ENCODE measurements at places on chromosomes 7 and 10. TPM values are rescaled to one million over a fixed set of nuclear protein-coding genes. Genes with fewer than 3 reads are reported as not detected.

DNA sequence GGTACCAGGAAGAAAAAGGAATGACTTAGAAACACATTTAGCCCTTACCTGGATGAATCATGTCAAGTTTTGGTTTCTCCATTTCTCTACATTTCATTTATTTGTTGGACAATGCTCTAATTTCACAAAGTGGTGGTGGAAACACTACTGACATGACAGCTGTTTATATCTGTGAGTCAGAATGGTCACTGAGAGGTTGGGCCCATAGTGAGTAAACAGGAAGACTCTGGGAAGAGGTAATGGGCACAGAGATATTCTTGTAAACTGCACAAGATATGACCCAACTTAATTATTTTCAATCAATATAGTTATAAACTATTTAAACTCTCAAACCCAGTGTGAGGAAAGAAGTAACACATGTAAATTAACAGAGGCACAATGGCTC is 176.3 kb upstream of the MEOX2 start:
- DNase-seq: no peak

GRCh38 chr7:149237502-149237901 is 1.9 kb upstream of the ZNF212 start:
- no peak for DNase-seq

Gene CDK1
- polyA plus RNA-seq: 69.8 TPM

Gene LMOD2
- 0.10 TPM for polyA plus RNA-seq

Data from left renal cortex interstitium (tissue), 4 donors.